Right renal cortex interstitium (tissue), 3 donors: ENCODE measurements at places on chromosomes 5 and 9.

DNA sequence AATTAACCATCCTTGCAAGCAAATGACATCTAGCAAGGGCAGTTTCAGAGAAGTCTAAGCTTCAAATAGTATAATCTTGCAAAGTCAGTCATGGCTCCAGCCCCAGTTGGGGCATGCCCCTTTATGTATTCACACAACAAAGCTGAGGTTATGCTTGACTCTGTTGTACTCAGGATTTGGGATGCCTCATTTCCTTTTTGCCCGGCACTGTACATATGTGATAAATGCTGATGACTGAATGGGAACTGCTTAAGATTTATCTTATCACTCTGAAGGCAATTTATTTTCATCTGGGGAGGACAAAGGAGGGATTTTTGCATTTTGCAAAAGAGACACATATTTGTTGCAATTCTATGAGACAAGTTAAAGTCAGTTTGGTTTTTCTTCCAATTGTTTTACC is 219.2 kb downstream of the TRPM3 start:
- no peak for DNase-seq

- DNase-seq = no peak
Measured at GRCh38 chr5:26148569-26149107, 889.7 kb downstream of the CDH9 start.

DNA sequence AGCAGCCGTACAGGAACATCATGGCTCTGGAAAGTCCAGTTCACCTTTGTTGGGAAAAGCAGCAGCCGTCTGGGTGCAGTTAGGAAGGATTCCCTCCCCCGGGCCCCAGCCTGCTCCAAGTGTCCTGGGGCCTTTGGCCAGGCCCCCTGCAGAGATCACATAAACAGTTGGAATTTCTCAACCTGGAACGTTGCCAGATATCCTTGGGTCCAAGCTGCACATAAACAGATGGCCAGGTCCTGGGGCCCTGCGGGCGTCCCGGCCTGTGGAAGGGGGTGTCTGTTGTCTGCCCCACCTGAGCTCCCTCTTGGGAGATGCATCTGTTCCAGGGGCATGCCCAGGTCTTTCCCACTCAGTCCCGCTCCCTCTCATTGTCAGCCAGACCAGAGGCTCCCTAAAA is 92.7 kb downstream of the COL5A1 start:
- DNase-seq = peak; percentile 10

DNA sequence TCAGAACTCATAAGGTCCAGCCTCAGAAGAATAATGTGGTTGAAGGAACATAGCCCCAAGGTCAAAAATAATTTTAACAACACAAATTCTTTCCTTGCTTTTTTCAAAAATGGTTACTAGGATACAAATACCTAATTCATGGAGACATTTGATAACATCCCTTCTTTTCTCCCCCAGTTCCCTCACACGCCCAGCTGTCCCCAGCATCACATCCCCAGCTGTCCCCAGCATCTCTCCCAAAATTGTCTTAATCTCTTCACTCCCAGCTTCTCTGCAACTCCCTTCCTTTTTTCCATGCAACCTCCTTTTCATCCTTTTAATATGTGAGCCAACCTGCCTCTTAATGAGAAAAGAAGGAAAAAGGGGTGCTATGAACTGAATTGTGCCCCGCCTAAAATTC is 77.8 kb downstream of the FSTL4 start:
- DNase-seq = no peak

DNA sequence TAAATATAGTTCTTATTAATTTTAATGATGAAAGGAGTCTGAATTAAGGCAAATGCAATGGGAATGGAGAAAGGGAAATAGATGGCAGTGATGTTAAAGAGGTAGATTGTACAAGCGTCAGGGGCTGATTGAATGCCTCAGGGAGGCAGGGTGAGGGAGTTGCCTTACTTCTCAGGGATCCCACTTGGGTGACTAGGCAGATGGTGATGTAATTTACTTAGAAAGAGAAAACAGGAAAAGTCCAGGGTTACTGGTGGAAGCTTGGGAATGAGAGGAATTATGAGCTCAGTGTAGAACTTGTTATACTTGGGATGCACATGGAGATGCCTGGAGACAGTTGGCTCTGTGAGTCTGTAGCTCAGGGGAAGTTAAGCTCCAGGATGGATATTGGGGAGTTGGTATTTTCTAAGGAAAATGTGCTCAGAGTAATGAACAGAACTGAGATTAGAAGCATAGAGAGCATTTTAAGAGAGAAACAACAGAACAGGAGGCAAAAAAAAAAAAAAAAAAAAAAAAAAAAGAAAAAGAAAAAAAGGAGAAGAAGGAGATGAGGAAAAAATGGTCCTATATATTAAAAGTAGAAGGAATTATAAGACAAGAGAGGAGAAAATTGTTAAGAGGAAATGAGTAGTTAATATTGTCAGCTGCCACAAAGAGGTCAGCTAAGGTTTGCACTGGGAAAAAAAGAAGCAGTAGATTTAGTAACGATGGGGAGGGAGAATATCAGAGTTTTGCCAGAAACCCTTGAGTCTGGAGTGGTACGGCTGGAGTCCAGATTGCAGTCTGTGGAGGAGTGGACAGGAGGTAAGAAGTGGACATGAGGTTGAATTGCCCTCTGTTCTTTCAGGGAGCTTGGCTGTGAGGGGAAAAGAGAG is 88.0 kb upstream of the ELL2 start:
- no peak for DNase-seq

DNA sequence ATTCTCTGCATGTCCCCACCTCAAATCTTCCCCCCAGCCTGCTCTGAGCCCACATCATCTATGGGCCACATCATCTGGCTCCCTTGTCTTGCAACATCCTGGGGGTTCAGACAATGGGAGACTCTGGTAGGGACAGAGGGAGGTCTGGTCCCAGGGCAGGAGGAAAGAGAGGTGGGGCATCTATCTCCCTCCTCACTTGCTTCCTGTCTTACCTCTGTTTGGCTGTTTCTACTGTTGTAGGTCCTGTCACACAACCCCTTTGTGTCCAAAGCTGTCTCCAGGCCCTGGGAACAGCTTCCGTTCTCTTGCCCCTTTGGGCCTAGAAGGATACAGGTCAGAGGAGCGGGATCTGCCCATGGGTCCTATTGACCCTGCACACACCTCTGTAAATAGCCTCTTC is 227.2 kb downstream of the NSG2 start:
- no peak for DNase-seq

DNA sequence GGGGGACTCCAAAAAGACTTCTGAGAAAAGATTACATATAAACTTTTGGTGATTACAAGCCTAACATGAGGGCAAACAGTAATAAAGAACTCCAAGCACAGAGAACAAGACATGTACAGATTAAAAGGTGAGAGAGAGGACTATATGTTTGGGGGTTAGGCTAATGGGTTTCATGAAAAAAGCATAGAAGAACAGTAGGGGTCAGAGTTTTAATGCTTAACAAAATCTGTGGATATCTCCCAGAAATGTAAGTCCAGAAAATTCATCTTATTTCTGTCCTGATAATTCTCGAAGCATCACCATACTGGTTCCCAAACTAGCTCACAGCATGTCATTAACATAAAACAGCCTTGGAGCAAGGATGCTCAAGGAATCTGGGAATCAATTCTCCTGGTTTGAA is 137.2 kb downstream of the ARRDC3 start:
- DNase-seq = no peak

DNA sequence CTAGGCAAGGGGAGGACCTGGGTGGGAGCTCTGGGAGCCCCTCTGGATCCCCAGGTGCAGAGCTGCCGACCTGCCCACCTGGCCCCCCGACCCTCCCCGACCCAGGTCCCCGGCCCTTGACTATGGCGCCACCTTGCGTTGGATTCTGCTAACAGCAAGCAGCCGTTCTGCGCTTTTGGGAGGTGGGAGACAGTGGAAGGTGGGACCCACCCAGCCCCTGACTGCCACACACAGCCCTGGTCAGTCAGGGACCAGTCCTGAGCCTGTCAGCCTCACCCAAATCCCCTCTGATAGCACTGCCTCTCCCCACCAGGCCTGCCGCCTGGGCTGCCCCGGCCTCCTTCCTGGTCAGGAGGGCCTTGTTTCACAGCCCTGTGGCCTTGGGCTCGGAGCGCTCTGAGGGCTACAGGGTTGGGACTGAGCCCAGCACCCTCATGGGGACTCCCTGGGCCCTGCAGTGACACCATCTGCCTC is 77.9 kb downstream of the HMCN2 start:
- no peak for DNase-seq

- no peak for DNase-seq
Measured at GRCh38 chr9:128771094-128771721, 519 bp downstream of the ZER1 start.

DNA sequence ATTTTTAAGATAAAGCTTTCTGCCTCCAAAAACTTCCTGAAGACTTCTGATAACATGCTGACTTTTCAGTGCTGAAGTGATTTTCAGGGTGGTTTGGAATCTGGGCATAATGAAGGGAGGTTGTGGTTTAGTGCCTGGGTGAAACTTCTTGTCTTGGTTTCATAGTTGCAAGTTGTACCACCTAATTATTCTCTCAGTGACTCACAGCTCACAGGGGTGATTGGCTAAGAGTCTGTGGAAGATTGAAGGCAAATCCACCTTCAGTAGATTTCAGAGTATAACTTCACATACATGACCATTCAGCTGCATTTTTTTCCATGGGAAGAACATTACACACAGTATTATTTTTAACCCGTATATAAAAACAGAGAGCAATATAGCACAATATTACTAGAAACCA is 199.9 kb downstream of the PTTG1 start:
- DNase-seq = no peak

DNA sequence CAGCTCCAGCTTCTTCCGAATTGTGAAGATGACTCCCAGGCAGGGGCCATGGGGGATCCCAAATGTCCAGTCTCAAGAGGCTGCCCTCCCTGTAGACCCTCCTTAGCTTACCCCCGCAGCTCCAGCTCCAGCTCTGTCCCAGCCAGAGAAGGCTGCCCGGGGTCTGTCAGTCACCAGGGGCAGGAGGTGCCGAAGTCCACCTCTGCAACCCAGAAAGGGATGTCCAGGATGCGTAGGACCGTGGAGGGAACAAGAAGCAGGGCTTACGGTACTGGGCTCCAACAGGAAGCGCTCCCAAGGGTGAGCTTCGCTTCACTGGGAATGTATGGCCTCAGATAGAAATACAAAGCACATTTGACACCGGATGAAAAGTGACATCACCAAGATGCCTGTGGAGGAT is 6.0 kb downstream of the IPPK start:
- DNase-seq = no peak

- no peak for DNase-seq
Measured at GRCh38 chr9:10479172-10479571, 133.6 kb downstream of the PTPRD start.

DNA sequence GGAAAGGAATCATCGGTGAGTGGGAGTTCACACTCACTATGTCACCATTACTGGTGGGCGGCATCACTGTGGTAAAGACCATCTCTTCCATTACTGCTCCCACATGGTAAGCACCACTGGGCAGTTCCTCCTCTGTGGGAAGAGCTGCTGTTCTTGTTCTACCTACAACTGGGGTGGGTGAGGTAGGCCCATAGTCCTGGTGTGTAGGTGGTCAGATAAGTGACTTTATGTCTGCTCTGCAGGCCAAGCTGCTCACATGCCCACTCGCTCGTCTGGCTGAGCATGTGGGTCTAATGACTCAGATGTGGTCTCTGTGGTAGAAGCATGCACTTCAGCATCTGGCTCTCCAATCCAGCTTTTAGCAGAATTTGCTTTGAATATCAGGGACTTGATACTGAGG is 82.9 kb downstream of the TMEM215 start:
- no peak for DNase-seq

DNA sequence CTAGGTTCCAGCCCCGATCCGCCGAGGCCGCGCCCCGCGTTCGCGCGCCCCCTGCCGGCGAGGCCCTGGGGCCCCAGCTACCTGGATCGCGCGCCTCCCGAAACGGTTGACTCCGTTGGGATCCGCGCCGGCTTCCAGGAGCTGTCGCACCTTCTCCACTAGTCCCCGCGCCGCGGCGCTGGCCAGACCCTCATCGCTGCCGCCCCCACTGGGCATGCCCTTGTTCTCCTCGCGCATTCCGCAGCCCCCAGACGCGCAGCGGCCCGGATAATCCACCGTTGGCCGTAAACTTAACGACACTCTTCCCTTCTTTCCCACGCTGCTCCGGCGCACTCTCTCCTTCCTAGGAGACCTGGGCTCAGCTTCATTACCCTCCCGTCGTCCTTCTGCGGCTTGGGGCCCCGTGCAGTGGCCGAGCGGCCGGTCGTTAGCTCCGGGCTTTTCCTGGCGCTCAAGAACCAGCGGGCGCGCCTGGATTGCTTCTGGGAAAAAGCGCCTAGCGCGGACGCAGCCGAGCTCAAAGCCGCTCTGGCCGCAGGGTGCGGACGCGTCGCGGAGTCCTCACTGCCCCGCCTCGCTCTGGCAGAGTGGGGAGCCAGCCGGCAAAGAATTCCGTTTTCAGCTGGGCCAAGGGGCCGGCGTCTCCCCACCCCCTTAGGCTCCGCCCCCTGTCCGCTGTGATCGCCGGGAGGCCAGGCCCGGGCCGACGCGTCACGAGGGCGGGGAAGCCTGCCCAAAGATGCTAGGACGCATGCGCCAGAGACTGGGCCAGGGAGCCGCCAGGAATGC is at the start of gene CDKN2B:
Gene CDKN2B, minus strand, starts transcription at position 589 of the 789 bp plus-strand sequence. Its CDS starts 352 bp downstream, at position 237.
- DNase-seq = no peak

DNA sequence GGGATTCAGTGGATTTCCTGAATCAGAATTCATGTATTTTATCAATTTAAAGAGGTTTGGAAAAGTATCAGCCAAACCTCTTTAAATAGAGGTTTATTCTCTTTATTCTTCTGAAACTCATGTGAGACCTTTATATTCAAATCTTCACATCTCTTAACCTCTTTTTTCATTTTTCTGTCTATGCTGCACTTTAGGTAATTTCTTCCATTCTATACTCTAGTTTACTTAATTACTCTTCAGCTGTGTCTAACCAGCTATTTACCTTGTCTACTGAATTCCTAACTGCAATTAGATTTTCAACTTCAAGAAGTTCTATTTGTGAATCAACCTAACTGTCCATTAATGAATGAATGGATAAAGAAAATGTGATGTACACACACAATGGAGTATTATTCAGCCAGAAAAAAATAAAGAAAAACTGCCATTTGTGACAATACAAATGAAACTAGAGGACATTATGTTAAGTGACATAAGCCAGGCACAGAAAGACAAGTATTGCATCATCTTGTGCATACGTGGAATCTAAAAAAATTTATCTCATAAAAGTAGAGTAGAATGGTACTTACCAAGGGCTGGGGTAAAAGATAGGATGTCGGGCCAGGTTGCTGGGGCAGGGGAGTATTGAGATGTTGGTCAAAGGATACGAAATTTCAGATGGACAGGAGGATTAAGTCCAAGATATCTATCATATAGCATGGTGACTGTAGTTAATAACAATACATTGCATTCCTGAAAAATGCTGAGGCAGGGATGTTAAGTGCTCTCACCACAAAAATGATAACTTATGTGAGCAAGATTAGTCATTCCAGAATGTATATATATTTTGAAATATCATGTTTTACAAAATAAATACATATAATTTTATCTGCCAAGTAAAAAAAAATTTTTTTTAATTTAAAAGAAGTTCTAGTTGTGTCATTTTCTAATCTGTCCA is 129.5 kb upstream of the LRRTM2 start:
- DNase-seq = no peak

GRCh38 chr5:172892713-172893112 is 58.7 kb downstream of the ERGIC1 start:
- no peak for DNase-seq

- DNase-seq = no peak
Measured at GRCh38 chr5:1890296-1890695, 7.6 kb upstream of the IRX4 start.
